ENCODE measurements at places on chromosomes 2 and 18. TPM values are rescaled to one million over a fixed set of nuclear protein-coding genes. Genes with fewer than 3 reads are reported as not detected.

Gene NCKAP5
- polyA plus RNA-seq = 4.7 TPM

Gene WDR12
- polyA plus RNA-seq = 61.1 TPM

Gene KCNG2
- polyA plus RNA-seq = 0.86 TPM

Gene FAM228A
- polyA plus RNA-seq = 0.37 TPM

GRCh38 chr2:69946351-69947324 lies 14.8 kb downstream of the ASPRV1 start:
- no peak for DNase-seq

- DNase-seq = no peak
These were observed 1.7 kb upstream of the STAMBP start for GRCh38 chr2:73827018-73827417.

DNA sequence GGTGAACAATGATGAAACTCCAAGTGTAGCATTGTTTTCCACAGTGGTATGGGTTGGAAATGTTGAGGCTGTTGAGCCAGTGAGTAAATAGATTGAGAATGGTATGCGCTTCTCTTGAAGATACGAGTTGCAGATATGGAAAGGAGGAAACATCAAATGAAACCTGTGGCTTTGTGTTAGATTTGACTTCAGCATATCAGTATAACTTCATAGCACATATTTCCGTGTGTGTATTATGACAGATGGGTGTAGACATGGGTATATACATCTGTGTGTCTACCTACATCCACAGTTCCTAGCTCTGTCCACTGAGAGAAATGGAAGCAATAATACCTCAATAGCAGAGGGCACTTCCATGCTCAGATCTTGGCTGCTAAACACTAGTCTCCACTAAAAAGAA lies 8.0 kb downstream of the SNED1 start:
- no peak for DNase-seq

GRCh38 chr2:45907592-45907991 lies 256.1 kb downstream of the PRKCE start:
- DNase-seq = no peak

DNA sequence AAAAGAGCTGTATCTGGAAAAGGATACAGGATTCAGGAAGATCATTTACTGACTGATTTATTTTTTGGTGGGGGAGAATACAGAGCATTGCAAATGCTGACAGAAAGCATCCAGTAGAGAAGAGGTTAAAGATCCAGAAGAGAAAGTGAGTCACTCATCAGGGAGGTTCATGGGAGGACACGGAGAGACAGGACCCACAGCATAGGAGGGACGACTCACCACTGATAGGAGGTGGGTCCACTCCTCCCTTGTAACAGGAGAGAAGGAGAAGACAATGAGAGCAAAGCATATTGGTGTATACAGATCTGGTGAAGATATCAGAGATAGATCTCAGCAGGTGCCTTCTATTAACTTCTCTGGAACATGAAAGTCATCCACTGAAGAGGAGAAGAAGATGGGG lies 142.4 kb upstream of the AQP4 start:
- DNase-seq = no peak

- no peak for DNase-seq
These were observed 97.7 kb upstream of the ACAA2 start for GRCh38 chr18:49910986-49911385.

DNA sequence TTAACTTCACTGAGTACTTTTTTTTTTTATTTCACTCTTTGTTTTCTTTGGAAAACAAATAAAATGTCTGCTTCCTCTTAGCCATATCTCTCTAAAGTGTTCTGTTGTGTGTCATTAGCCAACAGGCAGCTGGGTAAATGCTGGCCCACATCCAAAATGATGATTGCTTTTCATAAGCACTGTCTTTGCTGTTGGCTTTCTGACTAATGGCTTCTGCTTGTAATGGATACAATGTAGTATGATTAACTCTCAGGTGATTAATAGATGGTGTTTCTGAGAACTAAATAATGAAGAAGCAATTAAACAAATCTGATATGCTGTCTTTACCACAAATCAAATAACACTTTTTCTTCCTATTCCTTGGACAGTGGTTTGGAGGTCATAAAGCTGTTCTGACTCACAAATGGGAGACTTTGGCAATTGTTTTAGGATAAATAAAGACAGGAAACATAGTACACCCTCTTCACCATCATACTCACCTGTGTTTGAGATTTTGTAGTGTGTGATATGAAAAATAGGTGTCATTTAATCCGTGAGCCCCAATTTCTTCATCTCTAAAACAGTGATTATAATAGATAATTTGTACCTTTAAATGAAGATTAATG lies 888.4 kb downstream of the TSN start:
- no peak for DNase-seq

DNA sequence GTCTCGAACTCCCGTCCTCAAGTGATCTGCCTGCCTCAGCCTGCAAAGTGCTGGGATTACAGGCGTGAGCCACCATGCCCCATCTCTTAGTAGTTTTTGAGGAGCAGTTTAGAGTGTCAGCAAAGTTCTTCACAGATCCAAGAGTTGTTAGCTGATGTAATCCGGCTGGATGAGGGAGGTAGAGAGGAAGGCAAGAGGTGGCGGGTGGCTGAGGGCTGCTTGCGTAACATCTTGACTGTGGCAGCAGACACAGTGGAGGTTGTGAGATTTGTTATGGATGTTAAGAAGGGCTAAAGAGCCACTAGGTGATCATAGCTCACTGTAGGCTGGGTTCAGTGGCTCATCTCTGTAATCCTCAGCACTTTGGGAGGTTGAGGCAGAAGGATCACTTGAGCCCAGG lies 19.5 kb upstream of the FAM136A start:
- DNase-seq = no peak

- no peak for DNase-seq
These were observed 29.7 kb downstream of the TAF4B start for GRCh38 chr18:26255695-26256622.

- DNase-seq = no peak
These were observed 52.9 kb downstream of the SERPINB7 start for GRCh38 chr18:63828120-63828519.

GRCh38 chr2:239830121-239831000 lies 194.8 kb downstream of the NDUFA10 start:
- no peak for DNase-seq

DNA sequence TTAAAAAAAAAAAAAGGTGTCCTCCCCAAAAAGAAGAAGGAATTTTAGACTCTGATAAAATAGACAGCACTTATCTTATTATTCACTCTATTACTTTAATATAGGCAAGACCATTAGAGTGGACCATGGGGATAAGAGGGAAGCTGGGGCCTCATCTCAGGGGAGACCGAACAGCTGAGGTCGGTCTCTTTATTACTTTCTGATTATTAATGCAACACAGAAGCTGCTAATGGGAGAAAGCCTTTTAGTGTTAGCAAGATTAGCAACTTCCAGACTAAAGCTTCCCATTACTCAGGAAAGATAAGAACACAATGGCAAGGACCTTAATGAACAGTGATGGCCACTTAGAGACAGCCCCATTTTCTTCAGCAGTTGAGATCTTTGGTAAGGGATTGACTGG lies 135.5 kb downstream of the TMEFF2 start:
- no peak for DNase-seq

GRCh38 chr2:170307052-170307451 lies 129.1 kb downstream of the MYO3B start:
- no peak for DNase-seq

DNA sequence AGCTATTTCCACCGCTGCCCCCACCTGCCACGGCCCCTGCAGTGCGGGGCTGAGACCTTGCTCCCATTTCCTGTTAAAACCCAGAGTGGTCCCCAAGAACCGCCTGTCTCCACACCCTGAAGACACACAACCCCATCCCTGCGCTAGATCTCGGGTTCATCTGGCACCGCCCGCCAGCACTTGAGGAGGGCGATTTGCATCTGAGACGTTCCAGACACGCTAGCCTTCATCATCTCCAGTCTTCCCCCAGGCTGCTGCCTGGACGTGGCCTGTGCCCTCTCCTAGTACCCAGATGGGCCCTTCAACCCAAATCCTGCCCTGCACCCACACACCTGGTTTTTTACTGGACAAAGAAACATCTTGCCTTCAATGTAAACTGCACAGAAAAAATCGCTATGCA lies 49.8 kb downstream of the SLC66A2 start:
- DNase-seq = no peak

- peak; percentile 52 for DNase-seq
These were observed 323.0 kb downstream of the PTPRM start for GRCh38 chr18:7890075-7890474.

DNA sequence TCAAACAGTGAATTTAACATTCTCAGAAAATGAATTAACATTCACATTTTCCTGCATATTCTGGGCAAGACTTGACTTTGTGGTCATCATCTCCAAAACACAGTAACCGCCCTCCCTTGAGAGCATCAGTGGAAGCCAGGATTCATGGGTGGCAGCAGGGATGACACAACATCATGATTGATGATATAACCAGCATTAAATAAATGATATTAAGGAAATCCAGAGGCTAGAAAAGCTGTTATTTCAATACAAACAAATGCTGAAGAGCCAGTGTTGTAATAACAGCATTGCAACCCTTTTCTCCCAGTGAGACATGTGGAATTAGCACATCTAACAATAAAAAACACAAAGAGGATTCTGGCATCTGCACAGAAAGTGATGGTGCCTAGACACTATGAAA lies 41.1 kb downstream of the CDC42EP3 start:
- DNase-seq = no peak

DNA sequence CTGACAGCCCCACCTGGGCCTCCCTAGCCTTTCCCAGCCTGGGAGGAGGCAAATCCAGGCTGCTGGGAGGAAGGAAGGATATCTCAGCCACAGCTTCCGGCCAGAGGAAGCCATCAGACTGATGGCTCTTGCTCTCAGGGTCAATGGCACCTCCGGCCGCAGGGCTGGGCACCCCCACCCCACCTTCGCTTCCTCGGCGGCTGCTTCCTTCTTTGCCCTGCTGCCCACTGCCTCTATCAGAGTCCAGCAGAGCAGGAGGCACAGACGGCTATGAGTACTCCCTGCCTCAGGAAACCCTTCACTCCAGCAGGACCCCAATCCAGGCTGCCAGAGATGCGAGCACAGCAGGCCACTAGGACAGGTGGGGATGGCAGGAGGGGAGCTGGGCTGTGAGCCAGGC lies 3.3 kb downstream of the SEMA4C start:
- no peak for DNase-seq

DNA sequence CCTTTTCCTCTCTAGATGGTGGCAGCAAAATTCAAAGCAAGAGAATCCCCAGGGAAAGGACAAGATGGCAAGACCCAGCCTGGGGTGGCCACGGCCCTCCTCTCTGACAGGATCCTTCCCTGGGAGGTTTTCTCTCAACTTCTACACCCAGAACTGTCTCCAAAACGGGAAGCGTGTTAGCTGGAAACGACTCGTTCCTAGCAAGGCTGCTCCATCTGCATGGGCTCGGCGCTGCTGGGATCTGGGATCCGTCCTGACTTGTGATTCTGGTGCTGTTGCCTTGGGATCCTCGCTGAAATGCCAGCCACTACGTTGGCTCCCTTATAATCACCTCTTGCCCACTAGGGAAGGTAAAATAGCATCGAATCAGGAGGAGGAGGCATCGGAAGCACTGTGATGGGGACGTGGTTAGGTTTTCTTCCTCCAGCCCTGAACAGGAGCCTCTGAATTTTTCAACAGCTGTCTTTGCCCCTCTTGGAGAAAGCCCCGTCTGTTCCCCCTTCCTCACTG lies 514.8 kb upstream of the MYT1L start:
- no peak for DNase-seq
